ENCODE measurements at places on chromosomes 4 and X.

GRCh38 chr4:184756399-184756798 is 22.5 kb upstream of the CENPU start:
- DNase-seq = no peak

- no peak for DNase-seq
Measured at GRCh38 chr4:57249083-57249482, 138.9 kb upstream of the IGFBP7 start.

DNA sequence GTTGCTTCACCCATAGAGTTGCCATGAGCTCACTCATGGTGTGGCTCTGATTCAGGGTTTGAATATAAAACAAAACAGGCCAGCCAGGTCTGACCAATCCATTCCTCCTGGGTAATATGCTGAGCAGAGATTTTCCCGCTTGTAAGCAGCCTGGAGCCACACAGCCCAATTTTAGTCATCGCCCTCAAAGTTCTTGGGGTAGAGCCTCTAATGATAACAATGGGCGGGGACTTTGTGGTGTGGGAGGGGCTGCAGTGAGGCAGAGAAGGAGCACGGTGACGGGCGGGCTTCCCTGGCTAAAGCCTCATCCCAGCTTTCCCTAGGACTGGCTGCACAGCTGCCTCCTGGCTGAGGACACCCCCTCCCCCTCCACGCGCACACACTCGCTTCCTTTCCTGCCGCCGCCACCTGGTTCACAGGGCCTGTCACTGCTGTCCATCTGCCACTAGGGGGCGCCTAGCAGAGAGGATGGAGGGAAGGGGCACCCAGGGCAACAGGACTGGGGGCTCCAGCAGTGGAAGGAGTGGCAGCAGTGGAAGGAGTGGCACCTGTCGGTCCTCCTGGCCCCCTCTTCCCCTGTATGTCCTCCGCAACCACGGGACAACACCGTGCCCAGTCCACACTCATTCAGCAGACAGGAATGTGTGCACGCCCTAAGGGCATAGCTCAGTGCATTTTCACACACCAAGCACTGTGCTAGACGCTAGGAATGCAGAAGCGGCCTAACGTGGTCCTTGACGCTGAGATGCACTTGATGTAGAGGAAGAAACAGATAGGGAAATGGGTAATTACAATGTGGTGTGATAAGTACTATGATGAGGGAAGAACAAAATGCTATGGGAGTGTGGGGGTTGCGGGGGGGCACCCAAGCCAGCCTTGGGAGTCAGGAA is 26.8 kb downstream of the PRPS1 start:
- peak; percentile 69 for DNase-seq

DNA sequence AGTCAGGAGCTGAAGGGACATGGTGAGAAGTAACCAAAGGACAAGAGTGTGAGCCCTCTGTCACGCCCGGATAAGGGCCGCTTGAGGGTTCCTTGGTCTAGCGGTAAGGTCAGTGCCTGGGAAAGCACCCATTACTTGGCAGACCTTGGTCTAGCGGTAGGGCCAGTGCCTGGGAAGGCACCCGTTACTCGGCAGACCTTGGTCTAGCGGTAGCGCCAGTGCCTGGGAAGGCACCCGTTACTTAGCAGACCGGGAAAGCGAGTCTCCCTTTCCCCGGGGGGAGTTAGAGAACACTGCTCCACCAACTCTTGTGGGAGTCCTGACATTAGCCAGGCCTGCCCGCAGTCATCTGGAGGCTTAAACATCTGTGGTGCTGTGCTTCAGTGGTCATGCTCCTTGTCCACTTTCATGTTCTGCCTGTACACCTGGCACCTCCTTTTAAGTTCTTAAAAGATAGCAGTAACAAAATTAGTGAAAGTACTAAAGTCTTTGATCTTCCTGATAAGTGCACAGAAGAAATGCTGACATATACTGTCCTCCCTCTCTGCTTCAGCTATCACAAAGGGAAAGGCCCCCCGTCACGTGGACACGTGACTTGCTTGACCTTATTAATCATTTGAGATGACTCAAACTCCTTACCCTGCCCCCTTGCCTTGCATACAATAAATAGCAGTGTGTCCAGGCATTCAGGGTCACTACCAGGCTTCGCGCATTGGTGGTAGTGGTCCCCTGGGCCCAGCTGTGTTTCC is 9.3 kb upstream of the SEC24B start:
- DNase-seq = no peak

DNA sequence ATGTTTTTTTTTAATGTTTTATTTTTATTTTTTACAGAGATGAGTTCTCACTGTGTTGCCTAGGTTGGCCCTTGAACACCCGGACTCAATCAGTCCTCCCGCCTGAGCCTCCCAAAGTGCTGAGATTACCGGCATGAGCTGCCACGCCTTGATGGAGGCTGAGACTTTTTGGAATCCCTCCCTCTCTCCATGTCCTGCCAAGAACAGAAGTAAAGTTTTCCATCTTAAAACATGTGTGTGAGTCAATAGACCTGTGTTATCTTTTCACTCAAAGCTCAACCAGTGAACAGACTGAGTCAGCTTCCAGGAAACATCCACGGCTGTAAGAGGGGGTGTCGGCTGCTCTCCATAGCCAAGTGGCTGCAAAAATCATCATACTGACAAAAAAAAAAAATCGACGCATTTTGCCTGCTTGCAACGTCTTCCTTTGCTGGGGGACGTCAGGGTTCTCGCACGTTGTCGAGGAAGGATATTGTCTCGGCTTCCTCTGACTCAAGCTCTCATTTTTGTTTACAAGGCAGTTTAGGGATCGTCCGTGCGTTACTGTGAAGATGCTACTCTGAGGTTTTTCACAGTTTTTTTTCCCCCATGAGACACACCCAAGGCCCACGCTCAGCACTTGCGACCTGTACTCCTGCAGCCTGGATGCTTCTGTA is 10.0 kb upstream of the ASMTL start:
- peak; percentile 89 for DNase-seq

DNA sequence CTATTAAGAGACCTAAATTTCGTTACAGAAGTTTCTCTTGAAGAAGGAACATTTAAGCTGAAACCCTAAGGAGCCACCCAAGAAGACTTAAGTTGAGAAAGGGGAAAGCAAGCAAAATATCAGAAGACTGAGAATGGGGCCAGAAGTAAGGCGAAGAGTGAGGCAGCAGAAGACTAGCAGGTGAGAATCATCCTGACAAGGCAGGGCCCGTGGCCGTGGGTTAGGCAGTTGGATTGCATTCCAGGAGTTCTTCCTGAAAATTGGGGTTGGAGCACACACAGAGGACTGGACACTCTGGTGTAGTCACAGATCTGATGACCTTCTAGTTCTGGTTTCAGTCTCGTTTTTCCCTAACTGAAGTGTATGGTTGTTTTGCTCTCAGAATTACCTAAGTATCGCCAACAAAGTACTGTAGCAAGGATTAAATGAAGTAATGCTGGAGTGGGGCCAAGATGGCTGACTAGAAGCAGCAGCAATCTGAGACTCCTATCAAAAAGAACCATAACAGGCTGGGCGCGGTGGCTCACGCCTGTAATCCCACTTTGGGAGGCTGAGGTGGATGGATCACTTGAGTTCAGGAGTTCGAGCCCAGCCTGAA is 94.4 kb upstream of the GUCY1A1 start:
- DNase-seq = no peak

- no peak for DNase-seq
Measured at GRCh38 chr4:155624478-155624877, 42.2 kb upstream of the GUCY1A1 start.

DNA sequence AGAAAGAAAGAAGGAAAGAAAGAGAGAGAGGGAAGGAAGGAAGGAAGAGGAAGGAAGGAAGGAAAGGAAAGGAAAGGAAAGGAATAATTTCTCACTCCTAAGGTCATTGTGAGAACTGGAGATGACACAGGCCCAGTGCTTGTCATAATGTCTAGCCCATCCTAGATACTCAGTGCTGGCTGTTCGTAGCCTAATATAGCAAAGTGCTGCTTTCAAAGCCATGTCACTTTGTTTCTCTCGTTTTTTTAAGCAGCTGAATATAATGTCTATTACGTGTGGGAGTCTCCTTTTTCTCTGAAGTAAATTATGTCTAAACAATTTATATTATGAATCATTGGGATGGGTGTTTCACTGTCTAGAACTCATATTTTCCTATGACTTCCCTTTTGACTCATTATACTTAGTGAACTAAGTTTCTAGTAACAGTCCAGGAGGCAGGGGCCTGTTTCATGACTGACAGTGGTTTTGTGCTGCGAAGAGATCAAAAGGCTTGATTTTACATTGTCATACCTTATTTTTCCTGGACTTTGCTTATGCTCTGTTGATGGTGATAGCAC is 327.0 kb upstream of the ZFP42 start:
- DNase-seq = no peak

- no peak for DNase-seq
Measured at GRCh38 chr4:97720869-97721432, 422.3 kb downstream of the STPG2 start.

DNA sequence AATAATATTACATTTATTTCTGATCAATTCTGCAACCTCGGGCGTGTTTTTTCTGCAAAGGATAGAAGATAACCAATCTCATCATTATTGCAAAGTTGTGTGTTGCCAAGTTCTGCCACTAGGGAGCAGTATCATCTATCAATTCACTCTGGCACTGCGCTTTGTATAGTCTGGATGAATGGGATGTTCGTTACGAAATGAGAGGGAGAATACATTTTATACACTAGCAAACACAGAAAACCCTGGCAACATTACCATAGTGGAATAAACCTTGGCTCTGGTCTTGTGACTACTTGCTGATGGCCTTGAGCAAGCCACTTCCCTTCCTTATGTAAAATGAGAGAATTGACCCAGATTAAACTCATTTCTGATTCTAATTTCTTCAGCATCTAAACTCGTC is 97.5 kb upstream of the ZNF518B start:
- DNase-seq = peak; percentile 46

DNA sequence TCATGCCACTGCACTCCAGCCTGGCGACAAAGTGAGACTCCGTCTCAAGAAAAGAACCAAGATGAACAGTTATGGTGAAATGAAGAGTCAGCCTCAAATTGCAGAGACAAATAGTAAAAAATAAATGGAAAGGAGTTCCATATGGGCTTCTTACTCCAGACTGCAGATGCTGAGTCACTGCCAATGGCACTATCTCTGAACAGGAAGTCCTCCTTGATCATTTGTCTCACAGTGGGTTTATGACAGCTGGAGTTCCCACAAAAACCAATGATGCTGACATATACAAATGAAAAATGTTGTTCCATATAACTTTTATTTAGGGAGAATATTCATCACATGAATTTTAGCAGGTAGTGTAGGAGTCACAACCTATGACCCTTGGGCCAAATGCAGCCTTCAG is 631.6 kb downstream of the PCDH18 start:
- DNase-seq = no peak

- DNase-seq = no peak
Measured at GRCh38 chr4:111398906-111399330, 746.3 kb upstream of the FAM241A start.

- DNase-seq = no peak
Measured at GRCh38 chr4:127446427-127446885, 186.3 kb upstream of the INTU start.

GRCh38 chr4:55008166-55009056 is 117.0 kb downstream of the KDR start:
- no peak for DNase-seq

GRCh38 chrX:123873956-123874355 is 14.1 kb downstream of the XIAP start:
- no peak for DNase-seq

- DNase-seq = no peak
Measured at GRCh38 chr4:85457752-85458467, 17.0 kb upstream of the ARHGAP24 start.

Measured in CD4-positive, alpha-beta T cell treated with Interleukin-21 for 1 hour (primary cell).